LHCN-M2 (cell line): ENCODE measurements at places on chromosomes 12 and 14.

- peak; percentile 94 for DNase-seq
Observed at GRCh38 chr12:632102-632696, 31.0 kb downstream of the NINJ2 start.

- DNase-seq: no peak
Observed at GRCh38 chr14:42802346-42802745, 1195.7 kb downstream of the LRFN5 start.

- no peak for DNase-seq
Observed at GRCh38 chr14:54048311-54048710, 91.7 kb upstream of the BMP4 start.

DNA sequence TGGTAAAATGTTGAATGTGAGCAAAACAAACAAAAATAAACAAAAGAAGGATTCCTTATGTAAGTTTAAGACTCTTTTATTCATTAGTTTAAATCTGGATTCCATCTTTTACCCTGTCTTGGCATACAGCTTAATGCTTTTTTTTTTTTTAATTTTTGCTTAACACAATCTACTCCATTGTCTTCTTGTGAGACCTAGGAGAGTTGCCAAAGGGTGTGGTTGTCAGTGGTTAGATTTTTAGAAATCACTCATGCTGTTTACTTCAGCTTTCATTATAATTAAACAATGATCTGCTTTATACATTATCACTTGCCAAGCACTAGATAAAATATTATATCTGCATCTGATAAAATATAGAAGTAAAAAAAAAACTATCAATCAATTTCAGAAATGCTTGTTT, 77.7 kb upstream of the KITLG start:
- no peak for DNase-seq

GRCh38 chr14:91253795-91254323, 9.4 kb upstream of the GPR68 start:
- DNase-seq: no peak

DNA sequence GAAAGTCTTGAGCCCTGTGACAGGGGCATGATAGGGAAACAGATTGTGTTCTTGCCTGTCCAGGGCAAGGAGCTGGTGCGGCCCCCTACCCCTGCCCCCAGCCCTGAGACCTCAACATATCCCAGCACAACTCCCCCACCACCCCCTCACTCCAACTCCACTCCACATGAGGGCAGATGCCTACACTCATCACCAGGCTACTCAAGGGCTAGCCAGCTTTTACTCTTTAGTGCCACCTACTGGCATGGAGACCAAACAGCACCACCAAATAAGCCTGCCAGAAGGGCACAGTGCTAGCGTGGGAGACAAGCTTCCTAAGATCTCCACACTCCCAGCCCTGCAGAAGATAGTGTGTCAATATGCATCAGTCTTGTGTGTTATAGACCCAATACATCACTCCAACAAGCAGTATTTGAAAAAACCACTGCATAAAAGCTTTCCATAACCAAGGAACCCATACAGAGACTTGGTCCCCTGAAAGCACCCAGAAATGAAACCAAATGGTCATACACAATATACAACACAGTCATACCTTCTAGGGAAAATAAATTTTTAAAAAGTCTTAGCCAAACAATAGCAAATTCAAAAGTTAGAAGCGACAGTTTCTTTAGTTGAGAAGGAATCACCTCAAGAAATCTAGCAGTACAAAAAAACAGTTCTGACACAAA, 154.4 kb downstream of the KCNK10 start:
- peak; percentile 20 for DNase-seq
